Stimulated activated CD8-positive, alpha-beta memory T cell treated with anti-CD3 and anti-CD28 coated beads, Interleukin-12 subunit alpha, Interleukin-12 subunit beta, amount 100 ng/mL, for 4 hours (primary cell): ENCODE measurements at places on chromosomes 16 and 17.

GRCh38 chr17:75084039-75084660, 3.6 kb upstream of the SLC16A5 start:
- DNase-seq = no peak

DNA sequence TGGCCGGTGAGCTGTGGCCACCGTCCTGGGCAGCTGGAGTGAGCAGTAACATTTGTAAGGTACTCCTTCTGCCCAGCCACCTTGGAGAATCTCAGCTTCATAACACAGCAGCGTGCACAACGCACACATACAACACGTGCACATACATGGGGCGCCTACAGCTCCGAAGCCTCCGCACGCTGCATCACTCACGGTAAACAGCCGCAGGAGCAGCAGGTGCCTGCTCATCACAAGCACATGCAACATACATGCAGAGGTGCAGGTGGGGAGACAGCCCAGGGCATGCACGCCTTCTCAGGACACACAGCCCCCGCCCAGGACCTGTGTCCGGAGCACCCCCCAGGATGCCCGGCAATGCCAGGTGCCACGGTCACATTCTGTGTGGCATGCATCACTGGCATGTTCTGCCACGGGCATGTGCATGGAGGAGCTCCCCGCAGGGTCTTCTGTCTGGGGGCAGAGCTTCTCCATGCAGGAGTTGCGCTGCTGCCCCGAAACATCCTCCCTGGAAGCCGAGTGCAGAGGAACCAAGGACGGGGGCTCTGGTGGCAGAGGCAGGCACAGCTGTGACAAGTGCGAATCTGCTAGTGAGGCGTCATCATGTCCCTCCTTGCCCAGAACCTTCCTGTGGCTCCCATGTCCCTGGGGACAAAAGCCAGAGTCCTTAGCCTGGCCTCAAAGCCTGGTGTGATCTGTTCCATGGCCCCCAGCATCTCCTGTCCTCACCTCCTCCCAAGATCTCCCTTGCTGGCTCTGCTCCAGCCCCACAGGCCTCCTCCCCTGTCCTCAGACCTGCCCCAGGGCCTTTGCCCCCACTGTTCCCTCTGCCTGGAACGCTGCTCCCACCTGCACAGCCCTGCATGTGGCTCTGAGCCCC, 184.0 kb upstream of the GSE1 start:
- no peak for DNase-seq

GRCh38 chr17:17114592-17115225, 72.5 kb downstream of the MPRIP start:
- DNase-seq = no peak

DNA sequence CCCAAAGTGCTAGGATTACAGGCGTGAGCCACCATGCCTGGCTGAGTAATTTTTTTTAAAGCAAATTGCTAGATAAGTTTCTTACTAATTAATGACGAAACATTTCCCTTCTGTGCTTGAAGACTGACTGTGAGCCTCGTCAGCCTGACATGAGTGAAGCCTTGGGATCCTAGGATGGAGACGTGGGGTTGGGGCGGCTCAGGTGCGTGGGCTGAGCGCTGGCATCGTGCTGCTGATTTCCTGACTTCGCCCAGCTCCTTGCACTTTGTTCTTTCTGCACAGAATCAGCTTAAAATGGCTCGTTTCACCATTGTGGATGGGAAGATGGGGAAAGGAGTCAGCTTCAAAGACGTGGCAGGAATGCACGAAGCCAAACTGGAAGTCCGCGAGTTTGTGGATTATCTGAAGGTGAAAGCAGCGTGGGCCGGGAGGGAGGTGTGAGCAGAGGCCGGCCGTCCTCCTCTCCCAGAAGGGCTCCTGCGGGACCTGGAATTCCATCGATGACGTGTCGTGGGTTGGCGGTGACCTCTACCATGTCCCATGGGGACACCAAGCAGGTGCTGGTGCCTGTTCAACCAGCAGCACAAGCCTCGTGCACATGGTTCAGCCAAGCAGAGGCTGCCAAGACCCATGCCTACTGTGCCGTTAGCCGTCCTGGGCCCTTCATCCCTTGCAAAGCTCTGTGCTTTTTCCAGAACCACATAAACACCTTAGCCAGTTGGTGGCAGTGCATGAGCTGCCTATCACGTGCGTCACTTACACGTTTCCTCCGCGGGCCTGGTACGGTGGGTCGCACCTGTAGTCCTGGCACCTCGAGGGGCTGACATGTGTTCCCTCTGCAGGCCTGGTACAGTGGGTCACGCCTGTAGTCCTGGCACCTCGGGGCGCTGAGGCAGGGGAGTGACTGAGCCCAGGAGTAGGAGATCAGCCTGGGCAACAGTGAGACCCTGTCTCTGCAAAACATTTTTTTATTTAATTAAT, 22.5 kb downstream of the SPG7 start:
- no peak for DNase-seq

DNA sequence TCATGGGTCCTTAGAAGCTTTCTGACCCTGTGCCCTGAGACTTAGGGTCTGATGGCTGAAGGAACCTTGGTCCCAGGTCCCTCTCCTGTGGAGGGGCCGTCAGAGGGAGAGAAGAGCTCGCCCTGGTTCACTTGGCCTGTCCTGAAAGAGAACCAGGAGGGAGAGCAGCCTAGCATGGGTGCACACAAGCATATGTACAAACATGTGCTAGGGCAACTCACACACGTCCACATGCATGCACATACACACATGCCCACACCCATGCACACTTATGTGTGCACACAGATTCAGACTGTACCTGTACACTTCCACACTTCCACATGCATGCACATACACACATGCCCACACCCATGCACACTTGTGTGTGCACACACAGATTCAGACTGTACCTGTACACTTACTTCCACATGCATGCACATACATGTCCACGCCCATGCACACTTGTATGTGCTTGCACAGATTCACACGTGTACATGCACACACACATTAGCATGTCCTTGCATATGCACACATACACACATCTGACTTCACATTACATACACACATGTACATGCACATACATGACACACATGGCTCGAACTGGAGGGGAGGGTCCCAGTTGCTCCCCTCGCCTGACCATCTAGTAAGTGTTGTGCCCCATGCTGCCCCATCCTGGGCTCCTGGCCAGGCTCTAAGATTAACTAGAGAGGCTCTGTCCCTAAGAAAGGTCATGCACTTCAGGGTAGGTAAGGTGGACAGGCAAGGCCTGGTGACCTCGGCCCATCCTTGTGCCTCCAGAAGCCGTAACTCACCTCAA, 122.0 kb downstream of the METRNL start:
- DNase-seq = no peak

DNA sequence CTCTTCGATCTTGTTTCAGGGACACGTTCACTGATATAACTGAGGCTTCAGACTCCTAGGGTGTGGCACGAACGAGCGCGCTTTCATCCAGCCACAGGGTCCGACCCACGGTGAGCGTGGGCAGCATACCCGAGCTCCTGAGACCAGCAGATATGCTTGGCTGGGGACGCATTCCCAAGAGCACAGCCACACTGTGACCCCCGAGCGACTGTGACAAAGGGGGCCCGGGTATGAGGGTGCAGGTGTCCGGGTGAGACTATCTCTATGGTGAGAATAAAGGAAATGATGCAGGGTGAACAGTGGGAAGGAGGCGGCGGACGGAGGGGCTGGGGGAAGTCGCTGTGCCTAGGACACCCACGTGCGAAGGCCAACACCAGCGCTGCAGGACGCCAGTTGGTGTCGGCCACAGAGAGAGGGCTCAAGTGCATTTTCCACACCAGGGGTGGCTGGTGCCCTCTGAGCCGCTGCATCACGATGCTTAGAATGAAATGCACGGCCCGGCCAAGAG, 17.6 kb downstream of the RPH3AL start:
- DNase-seq = no peak

DNA sequence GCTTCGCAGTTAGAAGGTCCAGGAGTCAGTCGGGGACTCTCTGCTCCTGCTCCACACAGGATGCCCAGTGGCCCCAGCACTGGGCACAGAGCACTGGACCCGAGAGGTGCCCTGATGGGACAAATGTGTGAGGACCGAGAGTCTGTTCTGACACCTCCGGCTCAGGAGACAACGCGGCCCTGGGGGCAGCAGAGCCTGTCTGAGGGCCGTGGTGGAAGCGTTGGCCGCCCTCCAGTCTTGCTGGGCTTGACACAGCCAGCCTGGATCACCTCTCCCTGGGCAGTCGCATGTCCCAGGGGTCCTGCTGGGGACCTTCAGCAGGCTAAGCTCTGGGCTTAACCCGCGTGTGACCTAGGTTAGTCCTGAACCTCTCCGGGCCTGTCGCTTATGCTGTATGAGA, 23.1 kb downstream of the LGALS9 start:
- DNase-seq = no peak
